Vein endothelial cell (primary cell): ENCODE measurements at places on chromosomes 16 and 17. TPM values are rescaled to one million over a fixed set of nuclear protein-coding genes. Genes with fewer than 3 reads are reported as not detected.

The FLII gene
- 285 and 320 TPM in 2 replicates for total RNA-seq

The SCIMP gene
- not detected in 2 replicates for total RNA-seq

The C17orf100 gene
- 0.33 and 0.67 TPM in 2 replicates for total RNA-seq

The NECAB2 gene
- 0.57 TPM in 1 of 2 replicates, not detected in the other for total RNA-seq

The KIF18B gene
- total RNA-seq: 4.2 and 8.8 TPM in 2 replicates

The PERCC1 gene
- 0.19 TPM in 1 of 2 replicates, not detected in the other for total RNA-seq

The NUPR1 gene
- total RNA-seq: 0.33 and 2.4 TPM in 2 replicates

The C16orf87 gene
- total RNA-seq: 5.6 and 6.9 TPM in 2 replicates

The FBXL20 gene
- 16.0 and 19.8 TPM in 2 replicates for total RNA-seq
